ENCODE measurements at places on chromosomes 7 and 10.

GRCh38 chr10:52334595-52334994, 20.5 kb downstream of the DKK1 start:
- no peak for DNase-seq

DNA sequence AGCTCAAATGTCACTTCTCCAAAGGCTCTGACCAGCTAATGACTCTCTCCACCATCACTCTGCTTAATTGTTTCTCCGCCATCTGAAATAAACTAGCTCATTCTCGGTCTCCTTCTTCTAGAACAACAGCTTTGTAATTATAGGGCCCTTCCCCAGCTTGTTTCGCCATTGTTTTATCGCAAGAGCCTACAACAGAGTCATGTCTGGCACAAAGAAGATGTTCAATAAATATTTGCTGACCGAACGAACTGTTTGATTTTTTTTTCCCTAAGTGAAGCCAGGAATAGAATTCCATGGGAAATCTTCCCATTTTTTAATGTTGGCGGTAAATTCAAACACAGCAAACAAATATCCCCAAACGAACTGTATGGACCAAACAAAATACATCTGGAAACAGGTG, 63.8 kb upstream of the NMT2 start:
- DNase-seq, result no peak

GRCh38 chr7:28761505-28761904, 196.6 kb downstream of the TRIL start:
- no peak for DNase-seq

DNA sequence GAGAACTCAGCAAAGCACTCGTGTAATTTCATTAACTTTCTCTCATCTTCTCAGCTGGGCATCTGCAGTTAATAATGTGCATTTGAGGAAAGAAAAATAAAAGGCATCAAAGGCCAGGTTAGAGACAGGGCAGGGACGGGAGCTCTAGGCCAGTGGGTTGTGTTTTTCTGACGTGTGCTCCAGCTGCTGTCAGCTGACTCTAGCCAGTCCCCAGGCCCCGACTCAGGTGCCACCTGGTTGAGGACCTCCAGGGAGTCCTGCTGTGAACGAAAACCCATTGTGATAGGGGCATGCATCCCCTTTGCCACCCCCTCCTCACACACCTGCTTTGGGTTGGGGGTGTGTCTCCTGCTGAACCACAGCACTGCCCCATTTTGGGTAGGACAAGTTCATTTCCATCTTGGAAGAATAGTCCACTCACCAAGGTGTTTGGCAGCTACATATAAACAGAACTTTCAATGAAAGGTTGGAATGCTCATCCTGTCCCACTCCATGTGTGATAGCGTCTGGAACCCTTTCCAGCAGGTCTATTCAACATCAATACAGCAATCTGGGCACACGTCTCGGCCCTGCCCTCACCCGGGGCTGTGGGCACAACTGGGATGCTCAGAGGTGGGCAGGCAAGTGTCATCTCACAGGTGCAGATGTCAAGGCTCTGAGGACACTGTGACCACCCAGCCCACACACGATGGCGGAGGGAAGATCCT, 146.1 kb upstream of the FAM20C start:
- no peak for DNase-seq

GRCh38 chr10:5023177-5023805, 19.6 kb upstream of the AKR1C2 start:
- no peak for DNase-seq

DNA sequence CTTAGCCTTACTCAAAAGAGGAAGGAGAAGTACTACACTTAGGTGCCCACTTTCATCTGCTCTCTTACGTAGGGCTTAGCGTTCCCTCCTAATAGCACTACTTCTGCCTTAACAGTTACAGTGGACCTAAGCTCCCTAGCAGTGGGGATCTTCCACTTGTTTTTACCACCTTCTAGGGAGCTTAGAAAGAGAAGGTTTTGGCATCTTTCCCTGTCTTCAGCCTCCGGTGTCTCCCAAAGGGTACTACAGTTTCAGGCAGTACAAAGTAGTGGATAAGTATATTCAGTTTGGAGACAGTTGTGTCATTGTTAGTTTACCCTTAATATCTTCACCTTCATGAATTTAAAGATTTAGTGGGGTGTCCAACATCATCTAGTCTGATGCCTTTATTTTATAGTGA, 14.6 kb downstream of the CHRM2 start:
- no peak for DNase-seq

- no peak for DNase-seq
These were observed 148.4 kb upstream of the AHR start for GRCh38 chr7:17150018-17150417.

DNA sequence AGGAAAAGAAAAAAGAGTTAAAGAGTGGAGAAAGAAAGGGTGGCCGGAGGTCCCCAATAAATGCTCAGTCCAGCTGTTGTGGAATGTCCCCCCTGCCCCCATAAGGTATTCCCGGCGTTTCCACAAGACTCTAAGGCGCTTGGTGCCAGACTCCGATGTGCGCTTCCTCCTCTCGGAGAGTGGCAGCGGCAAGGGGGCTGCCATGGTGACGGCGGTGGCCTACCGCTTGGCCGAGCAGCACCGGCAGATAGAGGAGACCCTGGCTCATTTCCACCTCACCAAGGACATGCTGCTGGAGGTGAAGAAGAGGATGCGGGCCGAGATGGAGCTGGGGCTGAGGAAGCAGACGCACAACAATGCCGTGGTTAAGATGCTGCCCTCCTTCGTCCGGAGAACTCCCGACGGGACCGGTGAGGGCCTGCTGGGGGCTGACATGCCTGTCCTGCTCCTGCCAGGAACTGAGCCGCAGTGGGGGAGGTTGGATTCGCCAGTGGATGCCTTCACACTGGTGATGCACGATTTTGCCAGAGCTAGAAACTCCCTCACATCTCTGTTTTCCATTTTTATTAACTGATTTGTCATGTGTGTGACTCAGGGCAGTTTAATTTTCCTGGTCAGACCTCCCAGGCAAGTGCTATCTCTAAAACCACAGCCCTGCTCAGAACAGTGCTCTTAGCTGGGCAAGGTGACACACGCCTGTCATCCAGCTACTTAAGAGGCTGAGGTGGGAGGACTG, 34.2 kb downstream of the TACR2 start:
- DNase-seq, result no peak

DNA sequence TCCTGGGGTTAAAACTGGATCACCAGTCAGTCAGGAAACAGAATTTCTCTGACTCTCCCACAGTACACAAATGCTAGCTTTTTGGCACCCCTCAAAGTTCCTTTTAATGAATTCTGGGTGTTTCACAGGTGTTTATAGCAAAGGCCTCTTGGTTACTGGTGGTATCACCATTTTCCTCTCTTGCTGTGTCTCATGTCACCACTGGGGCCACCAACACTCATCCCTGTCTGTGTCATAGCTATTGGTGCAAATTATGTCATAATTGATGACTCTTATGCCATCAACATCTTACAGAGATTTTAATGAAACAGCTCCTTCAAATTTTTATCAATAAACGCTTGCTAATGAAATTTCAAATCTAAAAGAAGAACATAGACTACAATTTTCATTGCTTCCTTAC, 27.7 kb upstream of the OSBPL3 start:
- no peak for DNase-seq

- no peak for DNase-seq
These were observed 319.9 kb downstream of the ARL4A start for GRCh38 chr7:13007331-13007730.

DNA sequence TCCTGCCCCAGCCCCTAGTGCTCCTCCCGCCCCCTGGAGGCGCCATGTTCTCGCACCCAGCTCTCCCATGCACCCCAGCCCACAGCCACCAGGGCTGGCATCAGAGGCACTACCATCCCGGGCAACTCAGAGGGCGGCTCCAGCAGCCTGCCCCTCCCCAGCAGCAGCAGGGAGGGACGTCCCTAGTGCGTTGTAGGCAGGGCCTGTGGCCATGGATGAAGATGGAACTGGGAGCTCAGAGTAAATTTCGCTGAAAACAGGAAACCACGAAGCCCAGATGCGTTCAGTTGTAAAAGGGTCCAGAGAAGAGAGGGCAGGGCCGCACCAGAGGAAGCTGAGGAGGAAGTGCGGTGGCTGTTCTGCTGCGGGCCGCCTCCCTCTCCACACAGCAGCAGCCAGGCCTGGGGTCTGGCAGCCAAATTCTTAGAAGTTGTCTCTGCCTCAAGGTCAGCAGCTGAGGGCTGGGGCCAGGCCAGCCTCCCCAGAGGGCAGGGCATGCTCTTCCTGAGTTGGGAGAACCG, 24.6 kb downstream of the VSIR start:
- DNase-seq, result peak; percentile 53

- DNase-seq, result no peak
These were observed 772 bp downstream of the HDAC9 start for GRCh38 chr7:18496341-18496700.

DNA sequence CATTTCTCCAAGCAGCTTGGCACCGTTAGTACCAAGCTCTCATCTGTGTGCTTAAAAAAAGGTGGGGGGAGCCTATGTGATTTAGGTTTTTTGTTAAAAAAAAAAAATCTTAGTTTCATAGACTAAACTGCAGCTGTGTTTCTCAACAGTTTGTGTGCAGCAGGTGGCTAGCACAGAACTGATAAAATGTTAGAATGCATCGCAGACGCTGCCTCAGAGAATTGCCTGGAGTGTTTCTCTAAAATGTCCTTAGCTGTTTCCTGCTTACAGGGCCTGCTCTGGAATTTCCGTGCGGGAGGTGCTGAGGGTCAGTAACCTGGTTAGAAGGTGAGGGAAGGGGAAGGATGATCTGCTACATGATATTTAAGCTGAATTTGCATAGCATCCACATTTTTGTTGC, 268.9 kb downstream of the PLXDC2 start:
- no peak for DNase-seq

- no peak for DNase-seq
These were observed 299.4 kb downstream of the SNX13 start for GRCh38 chr7:17640730-17641377.

GRCh38 chr10:2798336-2799022, 268.9 kb upstream of the PFKP start:
- no peak for DNase-seq

GRCh38 chr10:4301291-4302045, 516.5 kb upstream of the KLF6 start:
- no peak for DNase-seq

- DNase-seq, result no peak
These were observed 43.2 kb upstream of the FAM133B start for GRCh38 chr7:92633211-92633906.

Measured in nucleus accumbens (tissue), 56 donors.